ENCODE measurements at places on chromosomes 3 and 15. TPM values are rescaled to one million over a fixed set of nuclear protein-coding genes. Genes with fewer than 3 reads are reported as not detected.

DNA sequence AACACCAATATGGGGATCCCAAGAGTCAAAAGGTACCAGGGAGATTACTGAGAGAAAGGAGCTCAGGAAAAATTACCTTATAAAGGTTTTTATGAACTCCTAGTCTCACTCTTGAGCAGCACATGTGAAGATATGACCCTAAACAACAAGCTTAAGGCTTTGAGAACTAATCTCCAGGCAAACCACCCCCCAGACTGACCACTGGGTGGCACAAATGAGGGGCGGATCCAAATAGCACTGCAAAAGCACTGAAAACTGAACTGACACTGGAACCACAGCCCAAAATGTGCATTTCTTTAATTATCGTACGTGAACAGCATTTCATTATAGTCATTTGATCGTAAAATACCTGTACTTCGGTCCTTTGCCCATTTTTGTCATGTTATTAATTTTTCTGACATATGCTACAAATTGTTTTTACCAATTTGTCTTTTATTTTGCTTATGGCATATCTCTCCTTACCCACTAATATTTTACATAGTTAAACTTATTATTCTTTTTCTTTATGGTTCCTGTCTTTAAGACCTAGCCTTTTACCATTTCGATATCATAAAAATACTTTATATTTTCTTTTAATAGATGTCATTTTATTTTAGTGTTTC, 31.5 kb upstream of the TFDP2 start:
- DNase-seq, result peak; percentile 10

DNA sequence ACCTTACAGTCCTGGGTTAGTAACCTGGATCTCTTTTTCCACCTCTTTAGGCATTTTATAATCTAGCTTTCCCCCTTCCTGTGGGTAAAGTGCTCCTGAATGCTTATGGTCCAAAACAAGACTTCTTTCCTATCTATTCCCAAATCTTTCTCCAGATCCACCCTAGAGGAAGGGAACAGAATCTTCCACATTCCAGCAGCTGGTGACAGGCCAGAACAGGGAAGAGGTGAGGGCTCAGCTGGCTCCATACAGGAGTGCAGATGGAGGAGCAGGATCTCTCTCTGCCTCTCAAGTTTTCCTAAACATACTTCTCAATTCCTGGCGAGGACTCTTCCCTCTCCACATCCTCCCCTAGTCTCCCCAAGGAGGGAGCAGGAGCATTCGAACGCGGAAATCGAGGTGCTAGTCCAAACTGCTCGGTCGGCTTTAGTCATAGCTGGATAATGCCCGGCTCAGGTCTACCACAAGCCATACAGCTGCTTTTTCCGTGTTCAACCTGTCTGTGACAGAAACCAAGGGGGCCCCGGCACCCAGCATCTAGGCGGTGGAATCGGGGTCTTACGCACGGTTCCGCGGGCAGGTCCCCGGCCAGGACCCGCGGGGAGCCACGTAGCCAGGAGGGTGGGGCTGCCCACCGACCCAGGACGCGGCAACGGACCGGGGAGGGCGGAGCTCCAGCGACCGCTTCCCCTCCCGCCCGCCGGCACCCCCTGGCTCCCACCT, 4.0 kb downstream of the RASSF1 start:
- DNase-seq, result no peak

- DNase-seq, result no peak
Measured at GRCh38 chr3:196994056-196994455, 25.4 kb upstream of the PIGZ start.

Gene ISY1
- 101 TPM for total RNA-seq

Gene OXTR
- total RNA-seq, result 0.25 TPM
